NCI-H1105 treated with DMSO at 0.1 percent for 48 hours (cell line): ENCODE measurements at places on chromosomes 1 and 21.

DNA sequence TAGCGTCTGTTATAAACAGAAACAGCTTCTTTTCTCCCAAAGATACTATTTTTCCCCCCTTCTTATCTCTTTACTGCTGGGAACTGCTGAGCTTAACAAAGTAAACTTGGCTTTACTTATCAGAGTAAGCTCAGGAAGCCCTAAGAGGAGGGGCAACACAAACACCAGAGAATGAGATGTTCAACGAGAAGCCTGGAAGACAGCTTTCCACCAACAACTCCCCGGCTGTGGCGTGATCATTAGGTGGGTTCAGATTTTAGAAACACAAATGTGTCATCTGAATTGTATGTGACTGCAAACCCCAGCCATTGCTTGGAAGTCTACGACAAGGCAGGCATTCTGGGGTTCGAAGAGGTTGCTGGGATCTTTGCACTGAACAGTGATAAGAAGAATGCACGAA is 181.2 kb upstream of the ESRRG start:
- DNase-seq, result no peak

DNA sequence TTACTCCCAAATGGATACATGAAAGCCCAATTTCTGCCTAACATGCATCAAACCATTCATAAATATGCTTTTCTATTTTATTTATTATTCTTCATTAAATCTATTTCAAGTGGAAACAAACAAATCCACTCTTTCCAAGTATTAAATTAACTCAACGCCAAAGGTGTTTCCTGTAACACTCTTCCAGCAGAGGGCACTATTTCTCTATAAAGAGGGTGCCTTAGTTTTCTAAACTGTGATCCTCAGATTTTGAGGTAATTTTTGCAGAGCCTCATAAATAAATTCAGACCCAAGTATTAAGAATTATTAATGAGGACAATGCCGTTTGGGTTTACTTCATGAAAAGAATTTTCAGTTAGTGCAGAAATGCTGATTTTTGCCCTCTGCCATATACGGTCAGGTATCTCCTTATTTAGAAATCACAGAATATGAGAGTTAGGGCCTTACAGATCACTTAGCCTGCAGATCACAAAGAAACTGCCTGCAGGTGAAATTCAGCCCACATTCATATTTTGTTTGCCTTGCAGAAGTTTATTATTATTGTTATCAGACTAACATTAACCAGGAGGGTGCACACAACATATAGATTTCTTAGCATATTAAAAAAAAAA is 40.1 kb upstream of the MYSM1 start:
- peak; percentile 66 for DNase-seq

- no peak for DNase-seq
Measured at GRCh38 chr1:8323706-8324105, 5.8 kb downstream of the SLC45A1 start.

DNA sequence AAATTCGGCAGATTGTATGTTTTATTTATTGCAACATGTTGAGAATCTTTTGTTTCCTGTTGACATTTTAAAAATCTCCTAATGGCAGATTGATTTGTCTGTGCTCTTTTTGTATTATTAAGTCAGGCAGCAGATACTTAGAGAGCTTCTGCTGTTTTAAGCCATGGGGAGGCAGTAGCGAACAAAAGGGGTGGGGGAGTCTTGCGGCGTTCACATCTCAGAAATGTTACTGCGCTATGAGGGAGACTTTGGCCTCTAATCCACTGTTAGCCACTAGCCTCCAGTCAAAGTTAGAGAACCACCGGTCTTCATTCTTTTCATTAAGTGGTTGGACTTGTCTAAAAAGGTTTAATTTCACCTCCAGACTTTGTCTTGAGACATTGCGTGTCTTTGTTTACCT is 93.6 kb downstream of the DYRK1A start:
- no peak for DNase-seq

DNA sequence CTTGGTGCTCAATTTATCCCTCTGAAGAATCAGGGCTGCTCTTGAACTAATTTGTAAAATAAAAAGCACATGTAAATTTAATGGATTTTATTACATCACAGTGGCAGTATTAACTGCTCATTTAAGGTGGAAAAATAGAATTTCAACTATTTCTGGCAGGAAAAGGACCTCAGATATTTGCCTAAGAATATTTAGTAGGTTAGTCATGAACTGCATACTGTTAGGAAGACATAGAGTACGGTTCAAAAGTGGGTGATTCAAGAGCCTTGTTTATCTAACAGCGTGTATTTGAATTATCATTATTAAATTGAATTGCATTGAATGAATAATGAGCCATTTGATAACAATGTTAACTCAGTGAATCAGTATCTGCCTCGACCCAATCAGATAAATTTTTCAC is 248.8 kb upstream of the PBX1 start:
- no peak for DNase-seq

DNA sequence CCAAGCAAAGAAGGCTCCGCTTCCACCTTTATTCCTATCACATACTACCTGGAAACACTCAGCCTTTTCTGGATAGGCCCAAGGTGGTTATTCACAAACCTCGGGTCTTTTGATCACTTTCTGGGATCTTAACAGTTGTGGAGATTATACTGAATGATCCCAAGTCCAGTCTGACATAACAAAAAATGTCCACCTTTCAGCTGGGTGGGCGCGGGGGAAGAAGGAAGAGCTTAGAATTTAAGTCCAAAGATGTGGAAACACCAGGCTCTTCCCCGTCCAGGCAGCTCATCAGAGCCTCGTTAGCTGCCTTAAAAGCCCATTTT is 338 bp upstream of the C1orf53 start:
- no peak for DNase-seq

GRCh38 chr1:3017440-3018050 is 3.7 kb upstream of the ACTRT2 start:
- DNase-seq, result no peak

GRCh38 chr1:113153116-113153803 is 80.3 kb downstream of the LRIG2 start:
- DNase-seq, result peak; percentile 35

- no peak for DNase-seq
Measured at GRCh38 chr1:115300087-115300876, 37.8 kb downstream of the NGF start.

- DNase-seq, result no peak
Measured at GRCh38 chr1:201842472-201843027, 13.6 kb downstream of the IPO9 start.

GRCh38 chr1:38370716-38371504 is 324.3 kb upstream of the POU3F1 start:
- DNase-seq, result no peak

DNA sequence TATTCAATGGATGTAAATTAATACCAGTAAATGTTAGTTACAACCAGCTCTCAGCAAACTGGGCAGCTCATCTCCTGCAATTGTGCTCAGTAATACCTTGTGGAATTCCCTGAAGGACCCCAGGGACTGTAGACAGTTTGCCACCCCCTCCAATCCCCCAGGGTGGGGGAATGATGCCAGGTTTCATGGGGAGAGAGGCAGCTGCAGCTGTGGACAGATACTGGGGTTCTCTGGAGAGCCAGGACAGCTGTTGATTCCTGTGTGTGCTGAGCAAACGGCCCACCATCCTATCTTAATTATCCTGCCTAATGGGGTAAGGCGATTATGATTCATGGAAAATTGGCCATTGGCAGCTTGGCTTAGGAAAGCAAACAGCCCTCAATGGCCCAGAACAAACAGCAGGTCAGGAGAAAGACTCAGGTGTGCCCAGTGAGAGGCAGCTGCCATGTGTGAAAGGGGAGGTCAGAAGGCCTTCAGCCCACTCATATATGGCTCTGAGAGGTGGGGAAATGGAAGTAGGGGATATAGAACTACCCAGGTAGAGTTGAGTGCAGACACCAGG is 148.9 kb upstream of the CTTNBP2NL start:
- DNase-seq, result peak; percentile 89

- no peak for DNase-seq
Measured at GRCh38 chr21:25551569-25551968, 55.7 kb downstream of the MRPL39 start.

DNA sequence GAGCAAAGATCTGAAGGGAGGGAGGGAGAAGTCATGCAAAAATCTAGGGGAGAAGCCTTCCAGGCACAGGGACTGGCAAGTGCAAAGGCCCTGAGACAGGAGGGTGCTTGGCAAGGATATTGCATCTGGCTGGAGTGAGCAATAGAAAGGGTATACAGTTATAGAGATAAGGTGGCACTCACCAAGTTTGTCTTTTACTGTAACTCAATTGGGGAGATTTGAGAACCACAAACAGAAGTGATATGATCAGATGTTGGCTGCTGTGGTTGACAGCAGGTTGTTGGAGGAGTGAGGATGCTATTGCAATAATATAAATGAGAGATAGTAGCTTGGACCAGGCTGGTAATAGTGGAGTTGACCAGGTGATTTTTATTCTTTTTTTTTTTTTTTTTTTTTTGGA is 25.6 kb downstream of the MCOLN3 start:
- no peak for DNase-seq

DNA sequence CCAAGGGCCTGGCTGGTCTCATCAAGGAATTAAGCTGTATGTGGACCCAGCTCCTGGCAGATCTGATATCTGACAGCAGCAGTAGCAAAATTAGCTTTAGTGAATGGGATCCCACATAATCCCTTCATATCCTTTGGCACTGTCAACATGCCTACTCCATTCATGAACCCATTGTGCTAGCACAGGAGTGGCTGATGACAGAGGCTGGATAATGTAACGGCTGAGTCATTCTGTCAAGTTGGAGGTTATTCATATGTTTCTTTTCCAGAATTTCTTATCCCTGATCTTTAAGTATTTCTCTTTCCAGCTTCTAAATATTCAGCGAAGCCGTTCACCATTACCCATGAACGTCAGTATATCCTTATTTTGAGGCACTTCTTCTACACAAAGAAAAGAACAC is 84.3 kb downstream of the EXTL2 start:
- DNase-seq, result no peak

GRCh38 chr21:25986928-25987327 is 183.6 kb downstream of the APP start:
- no peak for DNase-seq

DNA sequence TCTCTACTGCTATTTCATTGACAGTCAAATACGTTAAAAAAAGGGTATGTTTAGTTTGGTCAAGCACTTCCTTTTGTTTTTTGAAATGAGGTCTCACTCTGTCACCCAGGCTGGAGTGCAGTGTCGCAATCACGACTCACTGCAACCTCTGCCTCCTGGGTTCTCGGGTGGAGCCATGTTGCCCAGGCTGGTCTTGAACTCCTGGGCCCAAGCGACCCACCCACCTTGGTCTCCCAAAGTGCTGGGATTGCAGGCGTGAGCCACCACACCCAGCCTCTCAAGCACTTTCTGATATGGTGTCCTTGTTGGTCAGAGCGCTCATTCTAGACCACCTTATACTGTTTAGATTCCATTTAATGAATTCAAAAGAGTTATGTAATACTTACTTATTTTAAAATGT is 20.9 kb upstream of the RHBDL2 start:
- DNase-seq, result no peak

DNA sequence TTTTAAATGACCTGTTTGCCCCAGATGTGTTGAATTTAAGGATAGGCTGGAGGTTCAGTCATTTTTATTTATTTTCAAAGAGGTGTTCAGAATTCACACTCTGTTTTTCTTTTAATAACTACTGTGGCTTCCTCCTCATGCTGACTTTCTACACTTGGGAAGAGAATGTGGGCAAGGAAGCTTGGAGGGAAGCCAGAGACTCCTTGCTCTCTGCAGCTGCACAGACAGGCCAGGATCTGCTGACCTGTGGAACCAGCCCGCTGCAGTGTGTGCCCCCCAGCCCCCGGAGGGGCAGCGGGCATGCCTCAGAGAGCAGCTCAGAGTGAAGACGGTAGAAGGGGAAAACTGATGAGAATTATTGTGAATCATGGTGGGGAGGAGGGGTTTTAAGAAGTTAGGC is 16.9 kb downstream of the MGST3 start:
- DNase-seq, result no peak

DNA sequence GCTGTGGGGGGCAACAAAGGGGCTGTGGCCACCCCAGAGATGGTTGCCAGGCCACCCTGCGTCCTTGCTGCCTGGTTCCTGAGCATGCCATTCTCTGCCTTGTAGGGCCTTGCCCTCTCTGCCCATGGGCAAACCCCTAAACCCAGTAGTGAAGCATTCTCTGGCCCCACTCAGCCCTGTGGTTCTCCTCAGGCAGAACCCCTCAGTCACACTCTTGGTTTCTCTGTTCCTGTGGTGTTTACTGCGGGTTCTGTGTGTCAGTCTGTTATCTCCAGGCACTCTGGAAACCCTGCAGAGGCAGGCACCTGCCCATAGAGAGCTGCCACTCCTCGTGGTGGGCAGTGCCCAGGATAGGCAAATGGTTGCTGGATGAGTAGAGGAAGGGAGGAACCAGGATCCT is 41.1 kb upstream of the IL19 start:
- no peak for DNase-seq
